ENCODE measurements at places on chromosomes 3 and 15.

GRCh38 chr15:66925721-66926120 lies 139.7 kb upstream of the SMAD3 start:
- no peaks in the 10 kb centered on the region for H3K27me3 ChIP-seq
- no peak for DNase-seq
- H3K4me3 ChIP-seq: no peak overlapping the region
- H3K4me1 ChIP-seq: peaks cover 12% of the 10 kb centered on the region

GRCh38 chr15:74787251-74788041 lies 5.6 kb downstream of the CSK start:
- peaks cover 15% of the 10 kb centered on the region for H3K36me3 ChIP-seq
- peak overlapping the region; percentile 100 for H3K27ac ChIP-seq
- peak; percentile 98 for DNase-seq
- peak overlapping the region; percentile 94 for H3K4me3 ChIP-seq
- H3K27me3 ChIP-seq: no peaks in the 10 kb centered on the region

- H3K4me3 ChIP-seq: no peak overlapping the region
- H3K4me1 ChIP-seq: no peaks in the 10 kb centered on the region
- no peaks in the 10 kb centered on the region for H3K36me3 ChIP-seq
- no peak for DNase-seq
Observed at GRCh38 chr15:100281096-100281917, 60.5 kb downstream of the ADAMTS17 start.

GRCh38 chr3:179613807-179614206 lies 9.2 kb downstream of the NDUFB5 start:
- peak overlapping the region; percentile 28 for H3K27ac ChIP-seq
- peaks cover 39% of the 10 kb centered on the region for H3K36me3 ChIP-seq
- peaks cover 31% of the 10 kb centered on the region for H3K4me1 ChIP-seq
- H3K4me3 ChIP-seq: no peak overlapping the region

DNA sequence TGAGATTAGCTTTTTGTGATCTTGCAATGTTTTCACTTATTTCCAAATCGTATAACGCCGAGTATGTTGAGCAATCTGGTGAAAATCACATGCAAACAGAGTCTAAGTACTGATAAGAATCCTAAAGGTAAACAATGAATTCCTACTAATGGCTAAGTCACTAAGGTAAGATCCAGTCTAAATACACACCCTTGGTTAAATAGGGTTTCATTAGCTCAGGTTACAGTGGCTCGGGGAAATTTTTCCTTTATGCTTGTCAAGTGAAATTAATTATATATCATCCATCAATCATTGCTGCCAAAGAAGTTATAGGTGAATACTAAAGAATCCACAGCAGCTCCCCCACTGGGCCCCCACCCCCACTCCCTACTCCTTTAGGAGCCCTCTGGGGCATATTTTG lies 139.3 kb downstream of the SOX2 start:
- H3K4me1 ChIP-seq: peaks cover 12% of the 10 kb centered on the region
- no peaks in the 10 kb centered on the region for H3K36me3 ChIP-seq
- H3K27me3 ChIP-seq: no peaks in the 10 kb centered on the region
- H3K4me3 ChIP-seq: no peak overlapping the region
- no peak for DNase-seq

- no peak overlapping the region for H3K27ac ChIP-seq
- no peaks in the 10 kb centered on the region for H3K27me3 ChIP-seq
- DNase-seq: no peak
- H3K36me3 ChIP-seq: no peaks in the 10 kb centered on the region
- no peaks in the 10 kb centered on the region for H3K4me1 ChIP-seq
Observed at GRCh38 chr15:94086341-94086740, 145.0 kb upstream of the MCTP2 start.

GRCh38 chr3:10774825-10775224 lies 41.2 kb upstream of the SLC6A11 start:
- no peak overlapping the region for H3K4me3 ChIP-seq
- no peaks in the 10 kb centered on the region for H3K4me1 ChIP-seq
- no peak overlapping the region for H3K27ac ChIP-seq
- DNase-seq: no peak
- H3K27me3 ChIP-seq: no peaks in the 10 kb centered on the region

GRCh38 chr3:42133500-42134298 lies 42.5 kb downstream of the TRAK1 start:
- H3K36me3 ChIP-seq: no peaks in the 10 kb centered on the region
- H3K27me3 ChIP-seq: no peaks in the 10 kb centered on the region
- H3K4me1 ChIP-seq: peaks cover 21% of the 10 kb centered on the region
- H3K27ac ChIP-seq: no peak overlapping the region
- no peak overlapping the region for H3K4me3 ChIP-seq

DNA sequence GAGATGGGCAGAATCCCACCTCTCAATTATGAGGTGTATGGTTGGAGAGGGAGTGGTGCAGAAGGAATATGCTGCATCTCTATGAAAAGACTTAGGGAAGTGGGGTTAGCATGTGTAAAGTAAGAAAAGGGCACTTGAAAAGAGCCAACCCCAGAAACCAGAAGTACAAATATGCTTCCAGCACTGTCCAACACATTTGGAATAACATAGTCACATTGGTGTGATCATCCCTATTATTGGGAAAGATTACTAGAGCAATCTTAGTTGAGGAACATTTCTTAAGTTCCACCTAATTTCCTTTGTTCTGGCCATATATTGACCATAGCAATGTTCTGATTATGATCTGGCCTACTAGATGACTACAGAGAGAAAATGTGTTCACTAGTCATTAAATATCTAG lies 34.3 kb downstream of the HMG20A start:
- H3K27me3 ChIP-seq: no peaks in the 10 kb centered on the region
- H3K4me3 ChIP-seq: no peak overlapping the region
- no peak overlapping the region for H3K27ac ChIP-seq
- 0 out of 2 replicates have a peak, but pooled peaks cover 3% of the 10 kb centered on the region for H3K4me1 ChIP-seq
- DNase-seq: no peak

Data from Karpas-422 (cell line).